Right lung (tissue), 10 donors: ENCODE measurements at places on chromosomes 1 and 21. TPM values are rescaled to one million over a fixed set of nuclear protein-coding genes. Genes with fewer than 3 reads are reported as not detected.

RALGPS2 gene
- polyA plus RNA-seq, result 21.1 TPM

IFI44 gene
- polyA plus RNA-seq, result 68.0 TPM

- no peak for DNase-seq
Observed at GRCh38 chr1:155006601-155007101, 4.0 kb downstream of the ZBTB7B start.

GRCh38 chr1:66489151-66489550 is 44.8 kb upstream of the SGIP1 start:
- DNase-seq, result no peak

DNA sequence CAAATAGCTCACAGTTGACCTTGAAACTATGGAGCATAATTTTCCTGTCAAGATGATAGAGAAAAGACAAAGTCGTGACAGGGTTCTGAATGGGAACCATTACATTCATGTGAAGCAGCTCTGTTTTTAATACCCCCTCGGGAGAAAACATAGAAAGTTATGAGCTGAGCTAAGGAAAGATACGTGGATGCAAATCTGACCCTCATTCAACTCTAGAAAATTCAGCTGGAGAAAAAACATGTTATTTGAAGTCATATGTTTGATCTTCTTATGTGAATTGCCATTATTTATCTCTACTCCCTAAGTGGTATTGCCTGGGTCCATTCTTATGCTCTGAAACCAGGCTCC is 48.0 kb upstream of the LRRC52 start:
- DNase-seq, result no peak

DNA sequence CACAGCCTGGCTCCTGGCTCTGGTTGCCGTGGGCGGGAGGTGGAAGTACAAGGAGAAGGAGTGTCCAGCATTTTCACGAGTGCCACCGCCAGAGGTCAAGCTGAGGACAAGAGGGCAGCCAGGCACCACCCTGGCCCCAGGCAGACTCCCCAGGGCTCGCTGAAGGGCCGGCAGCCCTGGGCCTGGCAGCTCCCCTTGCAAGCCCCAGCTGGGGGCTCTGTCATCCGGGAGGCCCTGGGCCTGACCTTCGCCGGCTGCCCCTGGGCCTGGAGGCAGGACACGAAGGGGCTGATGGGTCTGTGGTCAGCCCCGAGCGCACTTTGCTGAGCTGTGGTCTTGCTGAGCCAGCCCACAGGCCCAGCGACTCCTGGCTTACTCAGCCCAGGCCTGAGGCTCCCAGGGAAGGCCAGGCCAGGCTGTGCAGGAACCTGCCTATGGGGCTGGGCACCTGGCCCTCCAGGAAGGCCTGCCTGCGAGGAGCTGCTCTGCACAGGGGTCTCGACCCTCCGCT is 74.8 kb downstream of the MORN1 start:
- no peak for DNase-seq

DNA sequence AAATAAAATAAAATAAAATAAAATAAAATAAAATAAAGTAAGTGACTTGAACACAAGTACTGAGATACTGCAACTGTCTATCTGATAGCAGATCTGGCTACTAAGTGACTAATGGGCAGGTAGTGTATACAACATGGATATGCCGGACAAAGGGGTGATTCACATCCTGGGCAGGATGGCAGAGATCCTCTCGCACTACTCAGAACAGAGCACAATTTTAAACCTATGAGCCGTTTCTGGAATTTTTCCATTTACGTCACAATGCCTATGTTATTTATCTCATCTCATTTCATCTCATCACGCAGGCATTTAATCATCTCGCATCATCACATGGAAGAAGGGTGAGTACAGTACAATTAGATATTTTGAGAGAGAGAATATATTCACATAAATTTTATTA is 233.3 kb upstream of the COA6 start:
- no peak for DNase-seq

DNA sequence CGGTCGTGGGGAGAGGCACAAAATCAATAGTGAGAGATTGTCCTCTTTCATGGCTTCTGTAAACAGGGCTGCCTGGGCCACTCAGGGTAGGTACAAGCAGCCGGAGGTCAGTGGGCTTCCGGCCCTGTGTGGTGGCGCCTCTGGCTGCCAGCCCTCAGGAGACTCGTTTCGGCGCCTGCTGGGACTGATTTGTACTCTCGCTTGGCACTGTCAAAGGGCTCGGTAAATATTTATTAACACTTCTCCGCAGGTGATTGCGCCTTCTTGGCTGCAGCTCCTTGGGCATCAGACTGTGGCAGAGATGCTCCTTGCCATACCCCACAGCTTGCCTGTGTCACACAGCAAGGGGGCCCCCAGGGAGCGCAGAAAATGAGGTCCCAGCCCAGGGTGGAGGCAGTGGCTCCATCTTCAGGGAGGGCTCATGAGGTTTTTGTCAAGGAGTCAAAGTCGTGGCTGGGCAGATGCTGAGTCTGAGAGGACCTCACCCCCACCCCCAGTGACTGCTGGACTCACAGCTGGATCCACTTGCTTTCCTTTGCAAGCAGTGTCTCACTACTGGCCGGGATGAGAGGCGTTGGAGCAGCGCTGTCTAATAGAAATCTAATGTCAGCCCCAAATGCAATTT is 262.5 kb downstream of the GRIK3 start:
- no peak for DNase-seq

GRCh38 chr1:82704966-82705365 is 904.2 kb downstream of the ADGRL2 start:
- no peak for DNase-seq

- no peak for DNase-seq
Observed at GRCh38 chr1:208344202-208344857, 100.1 kb upstream of the PLXNA2 start.

GRCh38 chr1:29230204-29230552 is 556 bp downstream of the MECR start:
- DNase-seq, result no peak

GRCh38 chr1:243375596-243375995 is 119.8 kb downstream of the SDCCAG8 start:
- DNase-seq, result no peak

DNA sequence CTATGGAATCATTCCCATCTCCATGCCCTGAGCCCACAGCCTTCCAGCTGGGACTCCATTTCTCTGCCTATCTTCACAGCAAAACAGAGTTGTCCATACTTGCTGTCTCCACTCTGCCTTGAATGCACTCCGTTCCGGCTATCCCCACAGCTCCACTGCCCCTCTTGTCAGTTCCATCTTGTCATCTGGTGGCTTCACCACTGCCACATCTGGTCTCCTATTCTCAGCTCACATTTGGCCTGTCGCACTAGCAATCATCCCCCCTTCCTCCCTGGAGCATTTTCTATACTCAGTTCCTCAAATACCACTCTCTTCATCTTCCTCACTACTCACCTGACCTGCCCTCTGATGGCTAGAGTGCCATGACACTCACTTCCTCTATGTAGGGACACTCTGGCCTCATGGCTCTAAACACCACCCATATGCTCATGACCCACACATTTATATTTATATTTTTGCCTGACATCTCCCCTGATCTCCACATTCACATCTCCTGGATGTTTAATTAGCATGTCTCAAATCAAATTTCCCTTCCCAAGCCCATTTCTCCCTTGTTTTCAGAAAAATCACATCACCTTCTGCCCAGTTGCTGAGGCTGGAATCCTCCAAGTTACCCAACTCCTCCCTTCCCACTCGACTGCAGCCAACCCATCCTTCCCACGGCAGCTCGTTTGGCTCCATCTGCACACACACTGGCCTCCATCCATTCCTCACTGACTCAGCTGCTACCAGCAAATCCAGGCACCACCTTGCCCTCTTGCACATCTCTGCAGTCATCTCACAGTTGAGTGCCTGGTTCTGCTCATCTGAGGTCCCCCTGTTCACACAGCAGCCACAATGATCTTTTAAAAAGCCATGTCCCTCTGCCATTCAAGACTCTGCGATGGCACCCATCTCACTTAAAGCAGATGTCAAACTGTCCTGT is 6.1 kb downstream of the ZNF692 start:
- DNase-seq, result no peak
